ENCODE measurements at places on chromosomes 2 and 18. TPM values are rescaled to one million over a fixed set of nuclear protein-coding genes. Genes with fewer than 3 reads are reported as not detected.

Gene TLX2
- total RNA-seq, result not detected

Gene GFPT1
- total RNA-seq, result 98.0 TPM

GRCh38 chr18:35393716-35394115 is 16.6 kb upstream of the ZNF396 start:
- no peak for DNase-seq

DNA sequence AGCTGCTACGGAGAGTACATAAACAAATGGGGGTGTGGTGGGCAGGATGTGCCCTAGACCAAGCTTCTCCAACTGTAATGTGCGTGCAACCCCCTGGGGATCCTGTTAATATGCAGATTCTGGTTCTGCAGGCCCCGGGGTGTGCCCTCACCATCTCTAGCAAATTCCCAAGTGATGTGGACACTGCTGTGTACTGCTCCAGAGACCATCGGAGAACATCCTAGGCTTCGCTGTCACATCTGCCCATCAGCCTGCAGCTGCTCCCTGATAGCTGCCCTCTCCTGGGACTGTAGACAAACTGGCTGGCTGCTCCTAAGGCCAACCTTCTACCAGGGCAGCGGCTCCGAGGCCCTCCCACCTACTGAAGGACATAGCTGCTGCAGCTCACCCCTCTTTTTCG is 3.2 kb downstream of the HS1BP3 start:
- no peak for DNase-seq

Data from Calu3 (cell line).